ENCODE measurements at places on chromosomes 12 and 14. TPM values are rescaled to one million over a fixed set of nuclear protein-coding genes. Genes with fewer than 3 reads are reported as not detected.

DNA sequence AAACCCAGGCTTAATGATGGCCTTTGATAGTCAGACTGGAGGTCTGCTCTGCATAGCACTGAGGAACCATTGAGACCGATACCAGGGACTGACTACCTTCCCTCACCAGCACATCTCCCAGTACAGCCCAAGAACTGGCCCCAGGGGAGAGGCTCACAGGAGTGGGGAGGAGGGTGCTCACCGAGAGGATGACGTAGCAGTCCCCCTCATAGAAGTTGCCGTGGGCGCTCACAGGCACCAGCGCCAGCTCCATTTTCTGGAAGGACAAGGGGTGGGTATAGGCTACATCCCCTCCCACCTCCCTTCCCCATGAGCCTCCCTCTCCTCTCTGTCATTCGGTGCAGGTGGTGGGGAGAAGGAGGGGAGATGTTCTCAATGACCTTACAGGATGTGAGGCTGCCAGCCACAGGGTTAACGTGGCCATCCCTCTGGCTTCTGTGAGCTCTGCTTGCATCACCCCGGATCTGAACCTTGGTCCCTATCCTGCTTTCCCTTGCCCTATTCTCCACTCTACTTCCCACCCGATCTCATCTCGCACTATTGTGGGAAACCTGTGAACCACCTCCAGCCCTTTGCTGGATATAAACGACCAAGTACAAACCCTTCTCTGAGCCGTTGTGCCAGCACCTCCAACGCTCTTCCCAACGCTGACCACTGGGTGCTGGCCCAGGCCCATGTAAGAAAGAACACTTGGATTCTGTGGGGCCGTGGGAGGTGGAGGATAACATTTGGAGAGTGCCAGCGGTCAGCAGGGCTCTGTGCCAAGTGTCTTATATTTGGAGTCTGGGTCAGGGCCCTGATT lies 4.4 kb downstream of the AVIL start:
- no peak for DNase-seq

GRCh38 chr14:100903134-100903468 lies 421 bp downstream of the RTL1 start:
- no peak for DNase-seq

- DNase-seq: no peak
Measured at GRCh38 chr14:37147310-37147880, 25.0 kb downstream of the SLC25A21 start.

DNA sequence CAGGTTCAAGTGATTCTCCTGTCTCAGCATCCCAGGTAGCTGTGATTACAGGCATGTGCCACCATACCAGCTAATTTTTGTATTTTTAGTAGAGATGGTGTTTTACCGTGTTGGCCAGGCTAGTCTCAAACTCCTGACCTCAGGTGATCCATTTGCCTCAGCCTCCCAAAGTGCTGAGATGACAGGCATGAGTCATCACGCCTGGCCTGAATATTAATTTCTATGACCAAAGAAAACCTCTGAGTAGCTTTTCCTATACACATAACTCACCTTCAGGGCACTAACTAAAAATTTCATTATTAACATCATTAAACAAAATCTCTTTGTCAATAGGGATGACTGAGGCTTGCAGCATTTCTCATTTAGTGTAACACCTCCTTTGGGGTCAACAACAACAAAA lies 259.6 kb upstream of the KRR1 start:
- DNase-seq: no peak

- no peak for DNase-seq
Measured at GRCh38 chr14:69268223-69268622, 8.3 kb downstream of the GALNT16 start.

- DNase-seq: no peak
Measured at GRCh38 chr14:95547272-95547625, 12.4 kb downstream of the GLRX5 start.

GRCh38 chr12:92719674-92720073 lies 16.9 kb downstream of the PLEKHG7 start:
- DNase-seq: no peak

GRCh38 chr12:77865178-77865577 lies 34.5 kb downstream of the NAV3 start:
- no peak for DNase-seq

DNA sequence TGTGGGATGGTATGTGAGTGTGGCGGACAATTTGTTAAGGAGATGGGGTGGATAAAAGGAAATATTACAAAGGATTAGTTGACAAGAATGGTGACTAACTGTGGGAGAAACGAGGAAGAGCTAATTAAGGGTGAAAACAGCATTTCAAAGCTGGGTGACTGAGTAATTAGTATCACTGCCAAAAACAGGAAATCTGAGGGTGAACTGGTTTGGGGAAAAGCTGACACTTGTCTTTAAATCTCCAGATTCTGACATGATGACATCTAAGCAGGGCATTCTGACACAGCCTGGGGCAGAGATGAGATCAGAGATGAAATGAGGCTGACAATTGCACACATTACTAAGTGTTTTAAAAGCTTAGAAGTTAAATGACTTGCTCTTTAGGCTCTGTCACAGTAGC lies 42.4 kb upstream of the CCDC175 start:
- no peak for DNase-seq

DNA sequence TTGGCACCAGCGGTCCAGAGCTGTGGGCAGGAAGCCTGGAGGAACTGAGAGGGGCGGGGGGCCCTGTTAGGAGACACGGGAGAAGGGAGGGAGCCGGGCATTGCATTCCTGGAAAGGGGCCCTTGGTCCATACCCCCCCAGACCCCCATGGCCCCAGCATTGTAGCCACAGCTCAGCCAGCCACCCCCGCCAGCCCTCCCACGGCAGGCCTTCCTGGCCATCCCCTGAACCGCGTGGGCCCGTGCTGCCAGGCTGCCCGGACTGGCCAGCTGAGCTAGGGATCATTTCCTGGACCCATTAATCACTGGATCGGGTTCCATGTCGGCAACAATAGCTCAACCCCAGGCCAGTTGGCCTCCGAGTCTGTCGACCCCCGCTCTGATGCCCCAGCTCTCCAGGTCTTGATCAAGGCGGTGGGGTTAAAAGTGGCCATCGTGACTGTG lies 39.8 kb upstream of the DIO3 start:
- DNase-seq: no peak

- no peak for DNase-seq
Measured at GRCh38 chr12:91851741-91852477, 293.7 kb downstream of the BTG1 start.

- DNase-seq: no peak
Measured at GRCh38 chr12:11228296-11228879, 41.1 kb downstream of the PRB3 start.

PPP4R4 gene
- 0.16 TPM for total RNA-seq

STON2 gene
- total RNA-seq: 12.8 TPM

TAS2R13 gene
- 0.43 TPM for total RNA-seq

CCDC177 gene
- not detected for total RNA-seq

Measured in Right ventricle myocardium inferior (tissue), 1 donor.